ENCODE measurements at places on chromosomes 4 and X. TPM values are rescaled to one million over a fixed set of nuclear protein-coding genes. Genes with fewer than 3 reads are reported as not detected.

DNA sequence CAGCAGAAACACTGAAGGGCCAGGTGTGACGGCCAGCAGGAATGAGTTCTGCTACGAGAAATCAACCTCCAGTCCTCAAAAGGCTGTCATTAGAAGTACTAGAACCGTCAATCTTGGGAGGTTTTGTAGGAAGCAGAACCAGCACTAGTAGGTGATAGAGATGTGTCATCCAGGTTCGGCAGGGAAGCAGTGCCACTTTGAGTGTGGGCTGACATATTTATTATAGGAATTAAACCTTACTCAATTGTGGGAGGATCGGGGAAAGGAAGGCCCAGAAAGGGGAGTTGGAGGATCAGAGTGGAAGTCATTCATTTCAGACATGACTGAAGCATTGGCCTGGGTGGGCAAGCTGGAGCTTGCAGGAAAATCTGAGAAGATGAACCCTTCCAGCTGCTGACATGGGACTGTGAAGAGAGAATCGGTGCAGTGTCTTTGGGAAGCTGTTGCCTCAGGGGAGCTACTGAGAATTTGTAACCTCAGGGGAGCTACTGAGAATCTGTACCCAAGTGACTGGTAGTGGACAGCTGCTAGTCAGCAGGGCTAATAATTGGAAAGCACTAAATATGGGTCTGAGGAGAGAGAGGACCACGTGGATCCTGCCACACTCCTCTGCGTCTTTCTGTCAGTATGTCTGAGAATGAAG lies 177.4 kb downstream of the SPRY1 start:
- DNase-seq: no peak

- peak; percentile 57 for DNase-seq
These were observed 13.2 kb upstream of the CLDN24 start for GRCh38 chr4:183335369-183335940.

DNA sequence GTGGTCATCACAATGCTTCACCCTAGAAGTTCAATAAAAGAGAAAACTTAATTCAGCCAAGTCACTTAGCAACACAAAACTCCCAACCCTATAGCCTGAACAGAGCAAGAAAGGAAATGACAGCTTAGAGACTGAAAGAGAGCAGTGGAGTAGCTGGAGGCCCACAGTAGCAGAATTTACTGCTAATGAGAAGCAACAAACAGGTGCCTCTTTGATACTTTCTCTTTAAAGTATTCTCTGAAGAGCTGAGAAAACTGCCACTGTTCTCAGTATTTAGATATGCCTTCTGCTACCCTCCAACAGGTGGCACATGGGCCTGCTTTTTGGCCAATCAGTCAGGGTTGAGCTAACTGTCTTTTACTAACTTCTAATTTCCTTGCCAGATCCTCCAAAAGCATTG lies 240.0 kb downstream of the GPC3 start:
- no peak for DNase-seq

GRCh38 chr4:169314906-169315305 lies 44.1 kb upstream of the SH3RF1 start:
- DNase-seq: peak; percentile 63

- no peak for DNase-seq
These were observed 393.5 kb upstream of the PITX2 start for GRCh38 chr4:111016416-111016815.

DNA sequence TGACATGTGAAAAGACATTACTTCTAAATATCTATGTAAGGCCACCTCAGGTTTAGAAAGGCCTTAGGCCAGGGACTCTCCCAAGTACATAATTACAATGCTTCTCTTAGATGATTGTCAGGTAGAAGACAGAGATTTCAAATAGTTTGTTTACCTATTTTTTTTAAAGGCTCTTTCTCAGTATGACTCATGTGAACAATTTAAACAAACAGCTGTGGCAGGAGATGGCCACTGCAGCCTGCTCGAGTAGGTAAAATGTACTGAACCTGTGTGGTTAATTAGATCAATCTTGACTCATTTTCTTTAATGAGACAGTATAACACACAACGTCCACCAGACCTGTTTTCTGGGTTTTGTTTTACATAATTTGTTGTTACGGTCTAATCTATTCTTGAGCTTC lies 50.2 kb downstream of the LEF1 start:
- DNase-seq: peak; percentile 8

DNA sequence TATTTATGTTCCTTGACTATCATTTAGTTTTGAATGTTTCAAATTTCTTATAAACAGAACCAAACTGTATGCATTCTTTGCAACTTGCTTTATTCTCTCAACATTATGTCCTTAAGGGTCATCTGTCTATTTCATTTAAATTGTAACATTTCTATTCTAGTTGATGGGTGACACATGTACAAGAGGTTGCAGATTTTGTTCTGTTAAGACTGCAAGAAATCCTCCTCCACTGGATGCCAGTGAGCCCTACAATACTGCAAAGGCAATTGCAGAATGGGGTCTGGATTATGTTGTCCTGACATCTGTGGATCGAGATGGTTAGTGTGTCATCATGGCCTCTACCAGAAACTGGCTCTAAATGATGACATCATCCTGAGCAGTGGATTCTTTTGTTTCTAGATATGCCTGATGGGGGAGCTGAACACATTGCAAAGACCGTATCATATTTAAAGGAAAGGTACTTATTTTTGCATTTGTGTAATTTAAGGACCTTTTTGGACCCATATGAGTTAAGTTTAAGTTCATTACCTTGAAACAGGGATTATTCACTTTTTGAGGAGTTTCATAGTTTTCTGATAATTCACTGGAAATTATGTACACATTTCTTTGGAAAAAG lies 6.1 kb downstream of the LIAS start:
- peak; percentile 63 for DNase-seq

DNA sequence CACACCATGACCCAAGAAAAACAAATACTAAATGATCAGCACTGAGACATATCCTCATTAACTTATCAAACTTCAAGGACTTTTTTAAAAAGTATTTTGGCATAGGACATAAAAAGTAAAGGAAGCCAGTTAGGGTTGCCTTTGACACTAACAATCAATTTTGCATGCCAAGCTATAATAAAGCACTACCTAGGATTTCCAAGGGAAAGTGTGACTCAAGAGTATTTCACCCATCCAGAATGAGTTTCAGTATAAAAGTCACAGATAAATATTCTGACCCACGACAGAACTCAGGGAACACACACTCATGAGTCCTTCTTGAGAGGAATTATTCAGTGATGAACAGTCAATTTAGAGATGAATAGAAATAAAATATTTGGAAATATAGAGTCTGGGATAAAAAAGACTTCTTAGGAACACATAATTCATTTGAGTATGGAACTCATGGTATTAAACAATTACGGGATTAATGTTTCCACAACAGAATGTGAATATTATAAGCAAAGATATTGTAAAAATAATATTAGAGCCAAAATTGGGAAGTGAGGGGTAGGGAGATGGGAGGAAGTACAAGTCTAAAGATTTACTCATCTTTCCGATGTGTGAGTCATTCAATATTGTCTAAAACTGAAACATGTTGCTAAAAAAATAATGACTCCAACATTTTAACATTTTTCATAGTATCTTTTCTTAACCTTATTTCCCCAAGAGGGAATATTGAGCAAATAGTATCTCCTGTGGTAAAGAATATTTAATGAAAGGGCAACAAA lies 143.5 kb upstream of the LNX1 start:
- no peak for DNase-seq

DNA sequence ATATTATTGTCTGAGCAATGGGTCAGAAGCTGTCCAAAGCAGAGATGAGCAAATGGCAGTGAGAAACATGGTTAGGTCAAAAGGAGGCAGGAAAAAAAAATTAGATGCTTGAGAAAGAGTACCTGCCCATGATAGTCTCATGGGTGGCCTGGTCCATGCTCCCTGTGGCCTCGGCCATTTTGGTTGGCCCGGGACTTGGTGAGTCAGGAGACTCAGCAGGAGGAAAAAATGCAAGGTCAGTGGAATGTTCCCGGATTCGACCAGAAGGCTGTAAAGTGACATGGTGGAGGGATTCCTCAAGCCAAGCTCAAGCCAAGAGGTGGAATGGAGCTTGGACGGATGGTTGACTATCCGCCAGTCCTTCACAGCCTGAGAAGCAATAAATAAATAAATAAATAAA lies 236.7 kb downstream of the ASMT start:
- DNase-seq: peak; percentile 30

- DNase-seq: peak; percentile 14
These were observed 1.4 kb downstream of the JADE3 start for GRCh38 chrX:46913667-46914066.

GRCh38 chrX:145623453-145623852 lies 194.2 kb upstream of the SLITRK2 start:
- DNase-seq: no peak

DNA sequence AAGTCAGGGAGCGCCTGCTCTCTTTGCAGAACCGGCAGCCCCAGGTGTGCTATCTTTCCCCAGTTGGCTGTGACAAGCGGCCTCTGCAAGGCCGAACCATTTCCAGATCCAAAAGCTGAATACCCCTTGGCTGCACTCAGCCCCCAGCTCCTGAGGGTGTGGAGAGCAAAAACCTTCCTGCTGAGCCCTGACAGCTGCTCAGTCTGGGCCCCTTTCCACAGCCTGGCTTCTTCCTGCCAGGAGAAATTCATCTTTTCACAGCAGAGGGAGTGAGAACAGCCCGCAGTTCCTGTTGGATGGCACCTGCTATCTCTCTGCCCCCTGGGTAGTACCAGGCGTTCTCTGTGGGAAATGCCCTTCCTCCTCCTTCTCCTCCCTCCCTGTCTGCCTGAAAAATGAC lies 78.4 kb downstream of the DRD5 start:
- no peak for DNase-seq

DNA sequence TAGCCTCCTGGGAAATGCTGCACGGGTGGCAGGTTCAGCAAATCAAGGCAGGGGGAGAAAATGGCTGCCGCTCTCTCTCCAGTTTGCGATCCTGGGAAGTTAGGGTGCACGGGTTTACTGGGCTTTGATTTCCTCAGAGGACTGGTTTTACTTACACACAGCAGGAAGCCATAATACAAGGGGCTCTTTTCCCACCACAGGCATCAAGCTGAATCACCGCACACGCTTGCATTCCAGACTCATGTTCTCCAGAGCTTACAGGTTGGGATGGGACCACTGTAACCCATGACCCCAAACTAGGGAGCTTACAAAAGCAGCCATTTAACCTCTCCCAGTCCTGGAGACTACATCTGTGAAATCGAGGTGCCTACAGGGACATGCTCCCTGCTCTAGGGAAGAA lies 159.8 kb downstream of the DHRSX start:
- no peak for DNase-seq

DNA sequence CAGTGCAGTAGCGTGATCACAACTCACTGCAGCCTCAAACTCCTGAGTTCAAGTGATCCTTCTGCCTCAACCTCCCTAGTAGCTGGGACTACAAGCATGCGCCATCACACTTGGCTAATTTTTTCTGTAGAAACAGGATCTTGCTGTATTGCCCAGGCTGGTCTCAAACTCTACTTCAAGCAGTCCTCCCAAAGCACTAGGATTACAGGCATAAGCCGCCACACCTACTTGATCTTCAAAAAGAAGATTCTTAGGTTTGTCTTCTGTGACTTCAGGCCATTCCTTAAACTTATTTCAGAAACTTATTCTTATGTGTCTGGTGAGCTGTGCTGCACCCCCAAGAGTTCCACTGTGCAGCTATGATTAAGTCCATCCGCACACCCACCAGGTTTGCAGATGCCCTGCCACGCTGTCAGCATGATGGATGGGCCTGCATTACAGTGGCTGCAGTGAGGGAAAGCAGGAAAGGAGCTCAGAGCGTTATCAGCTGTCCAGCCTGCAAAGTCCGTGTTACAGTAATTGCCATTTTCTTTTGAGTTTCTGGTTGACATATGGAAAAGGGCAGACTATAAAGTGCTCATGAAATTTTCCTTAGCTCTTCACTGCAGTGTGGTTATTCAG lies 146.6 kb downstream of the AASDH start:
- DNase-seq: no peak

DNA sequence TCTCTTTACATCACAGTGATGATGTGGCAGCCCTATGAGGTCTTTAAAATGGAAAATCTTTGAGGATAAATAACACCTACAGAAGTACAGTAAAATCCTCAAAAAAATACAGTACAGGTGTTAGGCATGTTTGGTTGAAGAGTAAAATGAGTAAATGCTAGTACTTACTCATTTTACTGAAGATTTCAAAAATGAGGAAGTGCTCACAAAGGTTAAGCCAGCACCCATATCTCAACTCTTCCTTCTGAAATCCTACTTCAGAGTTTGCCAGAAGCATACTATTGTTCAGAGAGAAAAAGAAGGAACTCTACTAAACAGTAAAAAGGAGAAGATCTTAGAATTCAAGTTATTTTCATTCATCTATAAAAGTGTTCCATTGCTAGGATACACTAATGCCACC lies 130.9 kb downstream of the CBR4 start:
- DNase-seq: no peak

DNA sequence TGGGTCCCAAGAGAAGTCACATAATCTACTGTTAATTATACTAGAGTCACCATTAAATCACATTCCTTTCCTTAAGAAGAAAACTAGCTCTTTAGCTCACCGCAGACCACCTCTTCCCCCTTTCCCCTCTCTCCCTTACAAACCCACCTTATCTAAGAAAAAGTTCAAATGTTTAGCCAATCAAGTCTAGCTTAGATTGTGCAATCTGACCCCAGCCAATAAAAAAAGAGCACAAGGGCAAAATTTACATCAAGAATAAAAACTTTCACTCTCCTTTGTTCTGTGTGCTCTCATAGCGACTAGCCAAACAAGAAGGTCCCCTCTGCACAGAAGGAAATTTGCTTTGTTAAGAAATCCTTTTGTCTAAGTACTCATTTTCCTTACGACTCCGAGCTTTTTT lies 76.3 kb downstream of the TMEM156 start:
- no peak for DNase-seq

- no peak for DNase-seq
These were observed 126.0 kb upstream of the WDFY3 start for GRCh38 chr4:85092536-85092935.

DCX gene
- not detected for total RNA-seq

ANKRD37 gene
- 0.97 TPM for total RNA-seq

CTAG1A gene
- total RNA-seq: not detected

NAP1L3 gene
- total RNA-seq: 19.1 TPM

PPARGC1A gene
- 0.27 TPM for total RNA-seq

TRIM61 gene
- total RNA-seq: not detected

GATA1 gene
- total RNA-seq: not detected

MAGEA12 gene
- total RNA-seq: 60.6 TPM

KLHL13 gene
- total RNA-seq: 4.0 TPM

ETDB gene
- not detected for total RNA-seq

DRD5 gene
- not detected for total RNA-seq

HTR2C gene
- 0.86 TPM for total RNA-seq

FGG gene
- not detected for total RNA-seq

CTAG1B gene
- not detected for total RNA-seq
